Myometrial cell (primary cell): ENCODE measurements at places on chromosomes 11 and 22. TPM values are rescaled to one million over a fixed set of nuclear protein-coding genes. Genes with fewer than 3 reads are reported as not detected.

ROBO4 gene
- 5.5 and 8.6 TPM in 2 replicates for total RNA-seq

IRAG1 gene
- 0.86 and 0.89 TPM in 2 replicates for total RNA-seq

JAML gene
- total RNA-seq, result not detected in 2 replicates

BTBD10 gene
- total RNA-seq, result 34.0 and 50.2 TPM in 2 replicates

NRXN2 gene
- total RNA-seq, result not detected in 2 replicates

SCGB1C1 gene
- not detected in 2 replicates for total RNA-seq

MMP12 gene
- not detected in 2 replicates for total RNA-seq

PVALB gene
- not detected in 2 replicates for total RNA-seq

UPK3A gene
- not detected in 2 replicates for total RNA-seq

COX8A gene
- 673 and 820 TPM in 2 replicates for total RNA-seq

CPT1B gene
- total RNA-seq, result 0.18 TPM in 1 of 2 replicates, not detected in the other

MCAM gene
- 77.6 and 86.5 TPM in 2 replicates for total RNA-seq

CD3E gene
- not detected in 2 replicates for total RNA-seq

NAALAD2 gene
- 0.18 and 0.58 TPM in 2 replicates for total RNA-seq

MPPED2 gene
- not detected in 2 replicates for total RNA-seq

DENND6B gene
- 1.4 and 5.0 TPM in 2 replicates for total RNA-seq
